ENCODE measurements at places on chromosomes 5 and 9.

GRCh38 chr5:23742701-23743100 is 235.3 kb downstream of the PRDM9 start:
- peak; percentile 22 for DNase-seq

DNA sequence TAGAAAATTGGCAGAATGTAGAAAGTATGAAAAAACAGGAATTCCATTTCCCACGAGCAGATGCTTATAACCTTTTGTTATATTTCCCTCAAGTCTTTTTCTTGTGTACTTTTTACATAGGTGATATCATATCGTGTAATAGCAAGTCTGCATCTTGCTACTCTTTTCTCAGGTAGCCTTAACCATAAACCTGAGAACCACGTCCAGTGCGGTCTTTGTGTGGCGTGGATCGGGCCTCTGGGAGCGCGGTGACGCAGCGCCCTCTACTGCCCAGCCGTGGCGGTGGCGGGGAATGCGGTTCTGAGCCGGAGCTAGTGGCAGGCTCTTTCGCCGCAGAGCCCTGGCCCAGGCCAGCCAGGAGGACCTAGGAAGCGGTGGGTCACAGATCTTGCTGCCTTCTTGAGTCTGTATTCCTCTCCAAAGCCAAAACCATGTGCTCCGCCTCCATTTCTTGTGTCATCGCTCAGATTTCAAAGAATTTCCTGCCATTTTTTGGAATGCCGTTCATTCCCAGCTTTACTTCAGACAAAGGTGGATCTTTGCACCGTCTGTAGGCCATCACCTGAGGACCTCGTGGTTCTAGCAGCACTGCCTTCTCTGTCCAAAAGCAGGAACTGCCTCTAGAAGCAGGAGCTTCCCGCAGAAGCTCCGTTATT is 71.9 kb downstream of the MVB12B start:
- DNase-seq, result no peak

GRCh38 chr5:111615054-111615453 is 102.7 kb upstream of the STARD4 start:
- no peak for DNase-seq

GRCh38 chr5:150107909-150108447 is 21.6 kb upstream of the CSF1R start:
- DNase-seq, result no peak

DNA sequence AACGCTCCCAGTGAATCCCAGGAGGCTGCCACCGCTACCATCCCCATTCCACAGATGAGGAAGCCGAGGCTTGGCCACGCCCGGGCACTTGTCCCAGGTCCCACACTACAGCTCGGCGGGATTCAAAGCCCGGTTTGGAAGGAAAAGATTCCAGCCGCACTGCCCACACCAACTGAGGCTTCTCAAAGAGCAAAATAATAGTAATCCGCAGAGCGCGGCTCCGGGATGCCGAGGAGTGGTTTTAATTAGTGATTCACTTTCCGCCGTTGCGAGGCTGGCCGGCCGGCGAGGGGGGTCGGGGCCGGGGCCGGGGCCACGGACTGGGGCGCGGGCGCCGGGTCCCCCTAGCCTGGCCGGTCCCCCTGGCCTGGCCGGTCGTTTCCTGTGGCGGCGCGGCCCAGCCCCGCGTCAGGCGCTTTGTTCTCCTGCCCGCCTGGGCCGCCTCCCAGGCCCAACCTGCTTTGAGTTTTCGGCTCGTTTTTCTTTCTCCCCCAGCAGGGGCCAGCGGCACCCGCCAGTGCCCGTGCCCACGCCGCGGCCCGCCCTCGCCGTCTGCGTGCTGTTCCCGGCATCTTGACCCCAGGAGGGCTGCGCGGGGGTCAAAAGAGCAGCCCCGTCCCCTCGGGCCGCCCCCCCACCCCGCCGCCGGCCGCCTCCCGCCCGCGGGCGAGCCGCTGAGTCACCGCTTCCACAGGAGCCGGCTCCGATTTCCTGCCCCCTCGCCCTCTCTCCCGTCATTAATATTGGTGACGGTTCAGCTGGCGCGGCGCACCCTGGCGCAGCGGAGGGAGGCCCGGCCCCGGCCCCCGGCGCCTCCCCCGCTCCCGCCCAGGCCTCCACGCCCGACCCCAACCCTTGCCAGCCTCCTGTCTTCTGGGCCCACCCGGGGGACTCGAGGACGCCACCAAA is 31.2 kb downstream of the FGF18 start:
- DNase-seq, result no peak

GRCh38 chr5:38719916-38720315 is 125.9 kb upstream of the OSMR start:
- peak; percentile 4 for DNase-seq

DNA sequence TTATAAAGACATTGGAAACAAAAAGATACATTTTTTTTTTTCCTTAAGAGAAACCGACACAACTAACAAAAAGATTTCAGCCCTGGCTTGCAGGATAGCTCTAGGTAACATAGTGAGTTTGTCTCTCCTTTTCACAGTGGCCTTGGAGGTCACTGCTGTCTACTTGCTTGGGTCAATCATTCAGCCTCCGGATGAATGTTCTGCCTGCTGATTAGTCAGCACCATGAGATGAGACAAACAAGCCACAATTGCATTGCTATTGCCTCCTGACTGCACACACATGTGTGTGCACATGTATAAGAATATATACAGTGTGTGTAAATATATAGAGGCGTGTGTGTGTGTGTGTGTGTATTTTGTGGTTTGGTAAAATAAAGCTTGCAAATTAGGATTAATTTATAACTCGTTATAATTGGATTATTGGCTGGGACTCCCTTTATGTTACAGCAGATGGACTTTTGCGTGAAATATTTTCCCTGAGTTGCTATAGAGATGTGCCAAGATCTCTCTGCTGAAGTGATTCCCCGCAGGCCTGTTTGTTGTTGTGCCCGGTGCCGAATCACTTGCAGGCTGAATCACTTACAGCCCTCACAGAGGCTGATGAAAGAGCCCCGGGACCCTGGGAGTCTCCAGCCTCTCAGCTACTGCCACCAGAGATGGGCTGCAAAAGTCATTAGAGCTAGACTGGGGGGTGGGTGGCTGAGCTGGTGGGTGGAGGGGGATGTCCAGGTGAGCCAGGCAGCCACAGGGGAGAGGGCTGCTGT is 161.2 kb downstream of the FGF18 start:
- no peak for DNase-seq

- no peak for DNase-seq
Measured at GRCh38 chr9:76793784-76794431, 29.7 kb downstream of the PCA3 start.

DNA sequence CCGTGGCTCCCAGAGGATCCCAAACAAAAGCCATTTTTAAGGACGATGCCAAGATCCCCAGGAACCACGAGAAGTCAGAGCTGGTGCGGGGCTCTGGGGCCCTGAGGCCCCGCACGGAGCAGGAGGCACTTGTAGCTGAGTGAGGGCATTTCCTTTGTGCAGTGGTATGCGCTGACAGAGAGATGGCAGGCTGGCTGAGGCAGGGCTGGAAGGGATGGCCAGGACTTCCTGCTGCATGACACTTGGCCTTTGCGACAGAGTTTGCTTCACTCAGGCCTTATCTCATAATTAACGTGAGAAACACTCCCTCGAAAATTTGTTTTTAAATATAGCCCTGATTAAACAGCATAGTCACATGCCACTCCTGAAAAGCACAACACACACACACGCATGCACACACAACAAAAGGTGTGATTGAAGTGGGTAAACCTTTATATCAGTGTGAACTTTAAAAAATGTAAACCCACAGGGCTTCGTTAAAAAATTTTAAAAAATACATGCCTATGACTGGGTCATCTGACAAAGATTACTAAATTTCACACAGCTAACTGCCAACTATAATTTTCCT is 536.6 kb downstream of the PDE4D start:
- no peak for DNase-seq

- no peak for DNase-seq
Measured at GRCh38 chr5:39238366-39239105, 19.2 kb upstream of the FYB1 start.

DNA sequence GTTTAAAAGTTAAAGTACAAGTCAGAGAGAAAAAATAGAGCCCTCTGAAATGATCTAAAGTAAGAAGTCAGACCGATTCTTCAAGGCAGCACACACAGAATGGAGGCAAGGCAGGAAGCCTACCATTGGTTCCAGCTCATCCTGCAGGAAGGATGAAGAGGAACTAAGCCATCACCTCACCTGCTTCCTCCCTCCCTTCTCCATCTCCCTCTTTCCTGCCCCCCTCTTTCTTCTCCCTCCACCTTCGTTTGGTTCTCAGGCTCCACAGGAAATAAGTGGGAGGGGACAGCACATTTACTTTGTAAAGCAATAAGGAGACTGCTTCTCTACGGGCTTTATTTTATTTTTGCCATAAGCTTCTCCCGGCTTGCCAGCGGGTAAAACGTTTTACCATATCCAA is 213.4 kb downstream of the TRIM32 start:
- no peak for DNase-seq

DNA sequence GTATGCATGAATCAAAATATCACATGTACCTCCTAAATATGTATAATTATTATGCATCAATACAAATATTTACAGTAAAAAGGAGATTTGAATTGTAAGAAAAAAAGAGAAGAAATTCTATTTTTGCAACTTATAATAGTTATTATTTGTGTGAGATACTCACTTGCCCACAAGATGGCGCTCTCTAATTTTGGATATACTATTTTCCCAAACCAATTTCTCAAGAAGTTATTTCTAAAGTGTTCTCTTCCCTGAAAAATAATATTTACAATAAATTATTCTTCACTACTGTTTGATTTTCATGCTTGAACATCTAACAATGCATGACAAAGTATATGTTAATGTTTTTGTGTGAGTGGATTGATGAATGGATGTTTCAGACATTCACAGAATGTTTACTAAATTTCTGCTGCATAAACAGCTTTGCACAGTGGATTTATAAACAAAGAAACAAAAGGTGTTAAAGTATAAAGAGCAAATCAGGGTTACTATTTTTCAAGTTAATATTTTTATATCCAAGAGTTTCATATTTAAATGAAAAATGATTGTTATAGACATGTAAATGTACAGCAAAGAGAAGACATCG is 503.4 kb downstream of the PDE4D start:
- DNase-seq, result peak; percentile 4

- DNase-seq, result no peak
Measured at GRCh38 chr9:122718038-122718437, 5.8 kb upstream of the OR1L4 start.

GRCh38 chr9:136117291-136117915 is 1.3 kb downstream of the TMEM250 start:
- no peak for DNase-seq

DNA sequence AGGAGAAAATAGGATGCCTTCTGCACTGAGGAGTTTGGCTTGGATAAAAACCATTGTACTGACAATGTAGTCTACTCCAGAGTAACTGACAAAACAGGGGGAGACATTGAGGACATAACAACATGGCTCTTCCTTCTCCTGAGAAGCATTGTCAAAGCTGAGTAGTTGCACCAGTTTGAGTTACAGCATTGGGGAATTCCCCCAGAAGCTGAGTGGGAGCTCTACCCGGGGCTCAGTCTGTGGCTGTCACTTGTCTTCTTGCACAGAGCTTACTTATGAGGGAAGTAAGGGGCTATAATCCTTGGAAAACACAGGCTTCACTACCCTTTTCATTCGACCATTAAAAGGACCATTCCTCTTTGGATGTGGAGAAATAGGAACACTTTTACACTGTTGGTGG is 21.2 kb downstream of the HSPB3 start:
- no peak for DNase-seq

DNA sequence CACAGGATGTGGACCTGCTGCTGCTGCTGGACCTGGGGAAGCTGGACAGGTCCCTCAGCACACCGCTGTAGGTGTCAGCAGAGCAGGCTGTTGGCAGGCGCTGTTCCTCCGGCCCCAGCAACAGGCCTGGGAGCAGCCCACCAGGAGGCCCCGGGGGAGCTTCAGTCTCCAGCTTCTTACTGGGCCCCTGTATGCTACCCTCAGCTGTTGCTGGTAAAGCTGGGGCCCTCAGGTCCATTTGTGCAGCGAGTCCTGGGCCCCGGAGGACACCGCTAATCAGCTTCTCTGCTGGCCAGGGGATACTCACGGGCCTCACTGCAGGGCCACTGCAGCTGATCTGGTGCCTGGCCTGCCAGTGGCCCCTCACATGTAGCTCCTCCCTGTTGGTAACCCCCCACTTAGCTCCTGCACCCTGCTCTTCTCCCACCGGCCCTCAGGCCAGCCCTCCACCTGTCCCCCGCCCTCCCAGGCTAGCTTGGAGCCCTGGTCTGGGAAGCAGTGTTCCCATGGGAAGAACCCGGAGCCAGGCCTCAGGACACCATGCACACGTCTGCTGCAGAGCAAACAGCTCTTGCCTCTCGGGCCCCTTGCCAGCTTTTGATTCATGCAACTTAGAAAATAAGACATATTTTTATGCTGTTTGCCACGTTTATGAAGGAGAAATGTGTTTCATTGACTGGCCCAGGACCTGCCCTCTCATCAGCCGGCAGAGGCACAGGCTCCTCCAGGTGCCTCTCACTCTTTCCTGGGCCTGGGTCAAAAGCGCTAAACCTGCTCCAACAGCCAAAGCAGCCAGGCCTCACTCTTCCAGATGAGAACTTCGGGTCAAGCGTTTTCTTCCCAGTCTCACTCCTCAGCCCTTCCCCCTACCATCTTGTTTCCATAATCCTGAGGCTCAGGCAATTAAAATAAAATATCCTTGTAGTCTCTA is 61.0 kb upstream of the ADAMTS2 start:
- no peak for DNase-seq

- DNase-seq, result no peak
Measured at GRCh38 chr5:134837530-134838181, 8.1 kb upstream of the C5orf24 start.

DNA sequence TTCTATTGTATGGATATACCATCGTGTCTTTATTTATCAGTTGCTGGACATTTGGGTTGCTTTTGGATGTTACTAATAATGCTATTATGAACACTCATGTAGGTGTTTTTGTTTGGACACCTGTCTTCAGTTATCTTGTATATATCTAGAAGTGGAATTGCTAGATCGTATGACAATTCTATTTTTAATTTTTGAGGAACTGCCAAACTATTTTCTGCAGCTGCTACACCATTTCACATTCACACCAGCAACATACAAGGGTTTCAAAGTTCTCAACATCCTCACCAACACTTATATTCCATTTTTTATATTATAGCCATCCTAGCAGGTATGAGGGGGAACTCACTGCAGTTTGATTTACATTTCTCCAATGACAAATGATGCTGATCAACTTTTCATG is 324.6 kb downstream of the CAAP1 start:
- no peak for DNase-seq

DNA sequence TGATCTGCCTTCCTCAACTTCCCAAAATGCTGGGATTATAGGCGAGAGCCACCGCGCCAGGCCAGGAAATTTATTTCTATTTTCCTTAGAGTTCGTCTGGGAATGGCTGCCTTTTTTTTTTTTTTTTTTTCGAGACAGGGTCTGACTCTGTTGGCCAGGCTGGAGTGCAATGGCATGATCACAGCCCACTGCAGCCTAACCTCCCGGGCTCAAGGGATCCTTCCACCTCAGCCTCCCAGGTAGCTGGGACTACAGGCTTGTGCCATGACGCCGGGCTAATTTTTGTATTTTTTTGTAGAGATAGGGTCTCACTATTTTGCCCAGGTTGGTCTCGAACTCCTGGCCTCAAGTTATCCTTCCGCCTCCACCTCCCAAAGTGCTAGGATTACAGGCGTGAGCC is 888 bp upstream of the LAMC3 start:
- DNase-seq, result no peak
